ENCODE measurements at places on chromosomes 2 and 18.

GRCh38 chr2:201070948-201071478 is 458 bp downstream of the HYCC2 start:
- DNase-seq, result no peak

DNA sequence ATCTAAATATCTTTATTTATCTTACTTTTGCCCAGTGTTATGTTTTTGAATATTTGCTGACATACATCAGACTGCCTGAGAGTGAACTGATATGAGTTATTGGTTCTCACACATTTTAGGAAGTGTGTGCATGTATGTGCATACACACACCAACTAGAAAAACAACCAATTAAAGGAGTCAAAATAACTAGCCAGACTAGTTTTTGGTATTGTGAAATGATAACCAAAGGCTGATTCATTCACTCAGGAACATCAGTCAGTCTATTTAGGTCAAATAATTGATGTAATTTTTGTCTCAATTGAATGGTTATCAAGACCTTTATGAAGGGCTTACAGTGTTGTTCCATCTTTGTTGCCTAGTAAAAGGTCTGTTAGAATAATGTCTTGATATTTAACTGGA is 369.3 kb upstream of the VRK2 start:
- no peak for DNase-seq

DNA sequence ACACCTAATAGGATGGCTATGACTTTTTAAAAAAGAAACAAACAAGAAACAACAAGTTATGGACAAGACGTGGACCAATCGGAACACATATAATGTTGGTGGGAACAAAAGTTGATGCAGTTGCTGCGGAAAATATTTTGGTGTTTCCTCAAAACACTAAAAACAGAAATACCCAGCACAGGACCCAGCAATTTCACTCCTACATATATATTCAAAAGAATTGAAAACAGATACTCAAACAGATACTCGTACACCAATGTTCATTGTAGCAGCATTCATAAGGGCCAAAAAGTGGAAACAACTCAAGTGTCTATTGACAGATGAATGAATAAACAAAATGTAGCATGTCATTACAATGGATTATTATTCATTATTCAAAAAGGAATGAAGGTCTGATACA is 12.1 kb downstream of the CCDC141 start:
- DNase-seq, result no peak

- DNase-seq, result no peak
Observed at GRCh38 chr2:27959496-27959895, 69.0 kb downstream of the BABAM2 start.

GRCh38 chr2:101779656-101780055 is 82.1 kb downstream of the MAP4K4 start:
- no peak for DNase-seq

GRCh38 chr2:62010632-62011256 is 105.3 kb downstream of the COMMD1 start:
- DNase-seq, result no peak

DNA sequence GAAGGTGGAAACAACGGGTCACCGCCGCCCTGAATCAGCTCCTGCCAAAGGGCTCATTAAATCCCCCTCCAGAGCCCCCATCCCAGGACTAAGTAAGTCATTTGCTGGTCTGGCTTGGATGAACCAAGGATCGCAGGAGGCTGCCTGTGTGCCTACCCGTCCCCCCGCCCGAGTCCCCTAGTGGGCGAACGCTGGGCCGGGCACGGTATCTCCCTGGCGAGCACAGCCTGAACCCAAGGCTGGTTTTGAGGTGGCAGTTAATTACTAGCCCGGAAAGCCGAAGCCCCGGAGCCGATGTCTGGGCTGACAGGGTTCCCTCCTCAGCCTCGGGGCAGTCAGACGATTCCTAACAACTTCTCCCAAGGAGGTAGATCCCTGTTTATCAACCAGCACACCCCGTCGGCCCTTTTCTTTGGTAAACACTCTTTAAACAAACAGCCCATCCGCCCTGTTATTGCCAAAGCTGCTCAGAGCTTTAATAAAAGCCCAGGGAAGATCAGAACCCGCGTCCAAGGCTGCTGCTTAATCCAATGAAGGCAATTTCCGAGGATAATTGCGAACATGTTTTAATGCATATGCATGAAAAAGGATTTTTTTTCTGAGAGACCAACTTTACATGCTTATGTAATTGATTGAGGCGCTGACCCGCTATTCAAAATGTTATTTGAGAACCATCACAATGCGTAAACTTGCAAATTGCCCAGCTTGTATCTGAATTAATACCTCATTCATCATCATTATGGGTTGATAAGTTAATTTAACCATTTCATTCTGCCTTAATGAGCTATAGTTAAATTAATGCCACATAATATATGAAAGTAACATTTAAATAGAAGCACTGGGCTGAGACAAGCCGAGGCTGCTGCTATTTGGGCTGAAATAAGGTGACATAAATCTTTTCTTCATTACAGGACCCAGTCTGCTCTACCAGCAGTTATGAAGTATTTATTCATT is 10.5 kb downstream of the EVX2 start:
- DNase-seq, result no peak

All from activated CD8-positive, alpha-beta memory T cell treated with anti-CD3 and anti-CD28 coated beads for 24 hours (primary cell).